Activated CD4-positive, alpha-beta T cell treated with anti-CD3 and anti-CD28 coated beads, Interleukin-2, amount 50 U/mL, for 24 hours (primary cell): ENCODE measurements at places on chromosomes 13 and 19.

DNA sequence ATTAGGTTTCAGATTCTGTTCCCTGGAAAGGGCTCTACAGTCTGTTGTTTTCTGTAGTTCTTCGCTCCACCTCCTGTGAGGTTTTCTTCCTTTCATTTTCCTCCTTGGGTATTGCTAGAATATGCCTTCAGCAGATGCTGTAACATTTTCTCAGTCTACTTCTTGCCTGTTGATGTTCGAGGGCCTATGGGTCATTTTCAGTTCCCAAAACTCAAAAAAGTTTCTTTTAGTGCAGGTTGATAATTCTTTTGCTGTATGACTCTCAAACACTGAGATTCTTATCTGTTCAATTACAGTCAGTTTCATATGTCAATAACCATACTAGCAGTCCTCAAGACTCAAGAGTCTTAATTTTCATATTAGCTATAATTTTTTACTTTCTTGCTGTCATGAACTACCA is 268.3 kb downstream of the RFC3 start:
- no peak for DNase-seq

DNA sequence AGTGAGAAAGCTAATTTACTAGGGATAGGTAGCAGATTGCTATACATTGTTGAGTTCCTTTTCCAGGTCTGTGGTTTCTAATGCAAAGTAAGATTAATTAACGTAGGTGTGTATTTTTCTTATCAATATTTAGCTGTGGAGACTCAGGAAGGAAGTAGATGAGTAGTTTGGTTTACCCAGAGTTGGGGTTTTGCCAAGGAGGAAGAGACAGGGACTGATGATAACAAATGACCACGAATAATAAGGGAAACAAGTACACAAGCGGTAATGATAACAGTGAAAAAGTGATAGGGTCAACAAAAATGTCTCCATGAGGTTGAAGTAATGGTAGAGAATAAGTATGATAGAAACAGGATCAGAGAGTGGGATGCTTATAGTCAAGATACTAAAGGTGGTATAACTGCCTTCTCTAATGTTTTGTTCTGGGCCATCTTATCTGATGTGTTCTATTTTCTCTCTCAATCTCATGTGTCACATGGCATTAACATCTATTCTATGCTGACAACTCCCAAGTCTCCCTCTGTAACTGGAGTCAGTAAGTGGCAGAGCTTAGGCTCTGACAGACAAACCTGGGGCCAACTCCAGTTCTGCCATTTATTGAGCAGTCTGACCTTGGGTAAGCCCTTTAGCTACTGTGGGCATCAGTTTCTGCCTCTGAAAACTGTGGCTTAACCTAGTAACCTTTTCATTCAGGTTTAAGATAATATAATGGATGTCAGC is 8.8 kb downstream of the OBI1 start:
- no peak for DNase-seq

GRCh38 chr13:105956921-105957320 is 578.5 kb downstream of the EFNB2 start:
- no peak for DNase-seq

GRCh38 chr13:33228648-33229445 is 56.7 kb downstream of the STARD13 start:
- no peak for DNase-seq

- no peak for DNase-seq
These were observed 36.8 kb upstream of the TM9SF2 start for GRCh38 chr13:99464441-99464949.
